ENCODE measurements at places on chromosomes 13 and 19.

DNA sequence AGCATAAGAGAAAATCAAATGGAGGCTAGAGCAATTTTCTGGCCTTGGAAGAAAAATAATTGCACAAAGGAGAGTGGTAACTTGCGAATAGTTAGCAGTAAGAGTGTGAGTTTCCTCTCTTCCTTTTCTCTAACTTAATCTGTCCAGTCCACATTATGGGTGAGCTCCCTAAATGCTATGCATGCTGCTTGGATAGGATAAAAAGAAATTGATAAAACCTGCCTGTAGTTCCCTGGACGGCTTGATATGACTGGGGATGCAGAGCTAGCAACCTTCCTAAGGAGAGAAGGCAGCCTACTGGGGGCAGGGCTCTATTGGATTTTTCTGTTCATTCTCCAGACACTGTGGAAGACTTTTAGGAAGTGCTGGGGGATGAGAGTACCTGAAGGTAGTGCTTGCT lies 311.3 kb downstream of the LMO7 start:
- DNase-seq, result no peak

GRCh38 chr13:27362064-27362751 lies 62.2 kb upstream of the GTF3A start:
- DNase-seq, result peak; percentile 88

DNA sequence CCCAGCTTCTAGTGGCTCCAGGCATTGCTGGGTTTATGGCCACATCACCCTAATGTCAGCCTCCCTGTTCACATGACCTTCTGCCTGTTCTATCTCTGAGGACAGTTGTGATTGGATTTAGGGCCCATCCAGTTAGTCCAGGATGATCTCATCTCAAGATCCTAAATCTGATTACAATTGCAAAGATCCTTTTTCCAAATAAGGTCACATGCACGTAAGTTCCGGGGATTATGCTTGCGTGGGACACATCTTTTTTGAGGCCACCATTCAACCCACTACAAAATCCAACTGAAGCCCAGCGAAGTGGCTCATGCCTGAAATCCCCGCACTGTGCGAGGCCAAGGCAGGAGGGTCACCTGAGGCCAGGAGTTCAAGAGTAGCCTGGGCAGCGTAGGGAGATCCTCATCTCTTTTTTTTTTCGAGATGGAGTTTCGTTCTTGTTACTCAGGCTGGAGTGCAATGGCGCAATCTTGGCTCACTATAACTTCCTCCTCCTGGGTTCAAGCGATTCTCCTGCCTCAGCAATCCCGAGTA lies 12.3 kb downstream of the PLD3 start:
- no peak for DNase-seq

GRCh38 chr13:27583645-27584044 lies 36.7 kb downstream of the LNX2 start:
- no peak for DNase-seq

- DNase-seq, result no peak
Observed at GRCh38 chr13:34515201-34515600, 426.9 kb upstream of the NBEA start.

- DNase-seq, result no peak
Observed at GRCh38 chr19:16208064-16208759, 10.5 kb downstream of the AP1M1 start.

- no peak for DNase-seq
Observed at GRCh38 chr13:72920097-72920496, 138.2 kb downstream of the PIBF1 start.

All from ovary (tissue), 10 donors.